ENCODE measurements at places on chromosomes 1 and 21.

DNA sequence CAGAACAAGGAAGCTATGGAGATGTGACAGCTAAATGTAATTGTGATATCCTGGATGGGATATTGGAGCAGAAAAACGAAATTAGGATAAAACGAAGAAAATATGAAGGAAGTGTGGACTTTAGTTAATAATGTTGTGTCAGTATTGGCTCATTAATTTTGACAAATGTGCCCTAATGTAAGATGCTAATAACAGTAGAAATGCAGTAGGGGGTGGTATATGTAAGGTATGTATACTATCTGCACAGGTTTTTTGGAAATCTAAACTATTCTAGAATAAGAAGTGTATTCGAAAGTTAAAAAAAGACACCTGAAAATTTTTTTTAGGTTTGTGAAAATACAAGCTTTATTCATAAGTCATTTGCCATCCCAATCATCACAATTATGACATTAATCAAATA lies 421.4 kb upstream of the B3GALT2 start:
- DNase-seq: no peak

GRCh38 chr1:213783893-213784292 lies 203.9 kb upstream of the PROX1 start:
- no peak for DNase-seq

- no peak for DNase-seq
Measured at GRCh38 chr1:179823693-179824092, 53.9 kb downstream of the TOR1AIP2 start.

DNA sequence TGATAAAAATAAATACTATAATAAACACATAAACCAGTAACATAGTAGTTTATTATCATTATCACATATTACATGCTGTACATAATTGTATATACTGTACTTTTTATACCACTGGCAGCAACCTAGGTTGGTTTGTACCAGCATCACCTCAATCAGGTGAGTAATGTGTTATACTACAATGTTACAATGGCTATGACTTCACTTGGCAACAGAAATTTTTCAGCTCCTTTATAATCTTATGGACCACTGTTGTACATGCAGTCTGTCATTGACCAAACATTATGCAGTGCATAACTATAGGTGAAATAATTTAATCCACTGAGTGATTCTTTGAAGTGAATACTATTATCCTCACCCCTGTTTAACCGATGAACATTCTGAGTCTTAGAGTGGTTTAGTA lies 44.5 kb downstream of the TNFSF4 start:
- no peak for DNase-seq

DNA sequence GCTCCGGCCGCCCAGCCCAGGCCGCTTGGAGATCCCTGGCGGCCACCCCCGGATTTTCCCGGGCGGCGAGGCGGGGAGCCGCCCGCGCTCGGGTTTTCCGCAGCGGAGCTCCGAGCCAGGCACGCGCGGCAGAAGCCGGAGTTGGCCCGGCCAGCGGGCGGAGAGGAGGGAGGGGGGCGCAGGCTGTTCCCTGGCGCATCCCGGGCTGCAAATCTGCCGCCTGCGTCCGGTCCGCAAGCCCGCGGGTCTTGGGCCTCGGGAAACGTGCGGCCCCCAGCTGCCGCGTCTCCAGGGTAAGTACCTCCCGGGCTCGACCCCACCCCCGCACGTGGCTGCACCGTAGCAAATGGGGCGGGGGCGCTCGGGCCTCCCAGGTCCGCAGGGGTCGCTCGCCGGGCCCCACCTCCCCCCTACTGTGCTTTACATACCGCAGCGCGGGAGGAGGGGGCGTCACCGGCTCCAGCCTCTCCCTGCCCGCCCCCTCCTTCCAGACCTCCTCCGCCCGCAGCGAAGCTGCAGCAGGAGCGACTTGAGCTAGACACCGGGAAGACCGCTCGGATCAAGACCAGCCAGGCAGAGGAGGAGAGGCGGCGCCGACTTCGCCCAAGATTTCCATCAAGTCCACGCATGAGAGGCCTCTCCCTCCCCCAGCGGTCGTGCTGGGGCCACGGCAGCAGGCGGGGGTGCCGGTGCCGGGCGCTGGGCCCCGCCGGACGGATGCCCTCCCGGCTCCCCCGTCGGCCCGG lies 1.6 kb downstream of the TMEM200B start:
- no peak for DNase-seq

DNA sequence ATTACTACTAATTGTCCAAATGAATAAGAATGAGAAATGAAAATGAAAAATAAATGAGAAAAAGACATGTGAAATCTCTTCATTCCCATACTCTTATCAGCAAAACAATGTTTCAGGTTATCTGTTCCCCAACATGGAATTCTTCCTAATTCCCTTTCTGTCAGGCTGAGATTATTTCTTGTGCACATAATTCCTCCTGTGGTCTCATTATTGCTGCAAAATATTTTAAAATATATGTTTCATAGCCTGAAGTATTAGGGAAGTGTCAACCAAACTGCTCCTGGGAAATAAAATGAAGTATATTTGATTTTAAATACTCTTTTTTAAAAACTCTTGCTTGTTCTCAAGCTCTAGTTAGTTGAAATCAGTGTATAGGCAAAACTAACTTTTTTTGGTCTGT lies 314.9 kb downstream of the USP25 start:
- no peak for DNase-seq

DNA sequence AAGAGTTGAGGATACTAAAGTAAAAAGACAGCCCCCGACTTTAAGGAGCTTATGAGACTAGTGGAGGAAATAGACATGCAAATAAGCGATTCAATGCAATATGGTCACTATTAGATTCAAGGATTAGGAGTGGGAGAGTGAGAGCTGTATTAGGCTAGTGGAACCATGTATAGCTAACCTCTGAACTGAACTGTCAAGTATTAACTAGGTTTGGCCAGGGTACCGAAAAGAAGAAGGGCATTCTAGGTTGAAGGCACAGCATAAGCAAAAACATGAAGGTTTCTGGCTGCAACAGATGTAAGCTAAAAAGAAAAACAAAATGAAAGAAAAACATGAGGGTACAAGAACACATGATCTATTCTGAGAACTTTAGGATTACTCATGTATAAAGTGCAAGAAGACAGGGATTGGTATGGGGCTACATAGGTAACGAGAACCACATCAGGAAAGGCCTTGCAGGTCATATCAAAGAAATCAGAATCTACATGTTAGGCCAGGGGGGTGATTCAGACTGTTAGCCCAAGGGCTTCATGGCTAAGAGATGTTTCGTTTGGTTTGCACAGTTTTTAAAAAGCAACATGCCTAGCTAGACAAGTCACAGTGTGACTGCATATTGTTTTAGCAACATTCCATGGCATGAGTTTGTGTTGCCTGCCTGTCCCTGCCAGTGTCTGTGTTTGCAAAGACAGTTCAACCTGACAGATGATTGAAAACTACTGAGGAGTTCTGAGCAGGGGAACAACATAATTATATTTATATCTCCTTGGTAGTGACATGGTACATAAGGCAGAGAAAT lies 54.4 kb upstream of the HAO2 start:
- DNase-seq: no peak

DNA sequence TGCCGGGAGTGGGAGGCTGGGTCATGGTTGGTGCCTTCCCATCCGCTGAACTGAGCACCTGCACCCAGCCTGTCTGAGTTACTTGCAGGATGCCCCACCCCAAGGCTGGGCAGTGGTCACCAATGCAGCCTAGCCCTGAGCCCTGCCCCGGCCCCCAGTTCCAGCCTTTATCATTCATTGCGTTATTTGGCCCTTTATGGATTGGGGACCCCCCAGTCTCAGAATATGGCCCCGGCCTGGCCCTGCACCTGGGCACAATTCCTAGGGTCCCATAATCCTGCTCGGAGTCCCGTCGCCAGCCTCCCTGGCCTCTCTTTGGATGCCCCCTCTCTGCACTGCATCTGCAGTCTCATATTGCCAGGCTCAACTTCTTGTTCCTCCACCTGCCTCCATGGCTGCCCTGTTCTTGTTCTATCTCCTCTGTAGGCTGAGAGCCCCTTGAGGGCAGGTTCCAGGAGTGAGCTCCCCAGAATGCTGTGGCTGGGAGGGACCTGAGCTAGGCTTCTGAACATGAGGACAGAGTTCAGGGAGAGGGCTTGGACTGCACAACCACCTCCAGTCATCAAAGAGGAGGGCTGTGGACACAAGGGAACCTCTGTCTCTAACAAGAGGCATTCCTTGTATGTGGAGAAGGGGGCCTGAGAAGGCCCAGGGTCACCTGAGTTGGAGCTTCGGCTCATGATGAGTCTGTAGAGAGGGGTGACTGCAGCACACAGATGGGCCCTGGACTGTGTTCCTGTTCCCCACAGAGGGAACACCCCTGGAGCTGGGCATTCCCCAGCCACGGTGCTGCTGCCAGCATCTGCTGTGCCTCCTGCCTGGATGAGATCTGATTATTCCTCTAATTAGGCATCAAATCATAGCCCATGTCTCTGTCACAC lies 1.1 kb upstream of the KNCN start:
- no peak for DNase-seq

- DNase-seq: no peak
Measured at GRCh38 chr1:150560011-150560438, 10.8 kb downstream of the ADAMTSL4 start.

DNA sequence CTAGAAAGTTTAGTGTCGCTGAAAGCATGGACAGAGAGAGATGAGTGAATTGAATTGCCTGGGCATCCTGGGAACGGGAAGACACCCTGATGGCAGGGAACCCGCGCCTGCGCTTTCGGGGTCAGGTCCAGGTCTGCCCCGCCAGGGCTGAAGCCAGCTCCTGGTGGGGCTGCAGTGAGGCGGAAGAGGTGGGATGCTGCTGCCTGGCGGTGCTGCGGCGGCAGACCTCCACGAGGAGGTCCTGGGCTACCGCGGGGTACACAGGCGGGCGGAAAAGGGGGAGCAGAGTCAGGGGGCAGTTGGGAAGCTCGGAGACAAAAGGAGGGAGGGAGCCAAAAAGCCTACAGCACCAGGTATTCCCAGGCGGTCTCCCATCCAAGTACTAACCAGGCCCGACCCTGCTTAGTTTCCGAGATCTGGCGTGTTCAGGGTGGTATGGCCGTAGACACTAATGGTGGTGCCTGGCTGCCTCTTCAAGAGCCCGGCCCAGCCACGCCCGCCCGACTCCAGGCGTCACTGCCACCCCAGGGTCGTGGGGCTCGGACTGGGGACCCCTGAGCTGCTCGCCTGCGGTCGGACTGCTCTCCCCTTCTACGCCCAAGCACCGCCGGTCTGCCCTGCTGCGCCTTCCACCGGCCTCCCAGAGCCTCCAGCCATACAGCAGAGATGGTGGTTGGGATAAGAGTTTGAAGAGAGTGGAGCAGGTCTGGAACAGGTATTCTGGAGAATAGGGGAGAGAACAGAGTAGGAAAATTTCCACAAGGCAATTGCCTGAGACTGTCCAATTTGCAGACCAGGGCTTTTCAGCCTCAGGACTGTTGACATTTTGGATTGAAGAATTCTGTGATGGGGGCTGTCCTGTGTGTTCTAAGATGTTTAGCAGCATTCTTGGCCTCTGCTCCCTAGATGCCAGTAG lies 46.1 kb downstream of the MDM4 start:
- no peak for DNase-seq

DNA sequence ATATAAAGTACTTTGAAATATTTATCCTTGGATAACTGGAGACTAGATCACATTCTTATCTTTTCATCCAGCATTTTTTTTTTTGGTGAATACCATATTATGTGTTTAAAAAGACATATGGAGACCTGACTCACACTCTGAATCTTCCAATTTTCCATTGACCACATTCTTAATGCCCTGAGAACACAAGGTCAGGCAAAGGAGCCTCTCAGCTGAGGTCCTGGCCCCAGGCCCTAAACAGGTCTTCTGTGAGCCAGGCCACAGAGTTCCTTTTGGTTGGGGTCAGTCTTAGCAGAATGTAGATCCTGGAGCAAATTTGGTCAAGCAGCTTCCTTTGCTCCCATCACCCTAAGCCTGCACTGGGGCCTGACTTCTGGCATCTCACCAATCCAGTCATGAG lies 390.1 kb upstream of the ST6GALNAC5 start:
- DNase-seq: no peak

- DNase-seq: no peak
Measured at GRCh38 chr1:113769601-113769970, 10.3 kb upstream of the PHTF1 start.

- DNase-seq: no peak
Measured at GRCh38 chr1:83559129-83559840, 439.6 kb downstream of the TTLL7 start.

DNA sequence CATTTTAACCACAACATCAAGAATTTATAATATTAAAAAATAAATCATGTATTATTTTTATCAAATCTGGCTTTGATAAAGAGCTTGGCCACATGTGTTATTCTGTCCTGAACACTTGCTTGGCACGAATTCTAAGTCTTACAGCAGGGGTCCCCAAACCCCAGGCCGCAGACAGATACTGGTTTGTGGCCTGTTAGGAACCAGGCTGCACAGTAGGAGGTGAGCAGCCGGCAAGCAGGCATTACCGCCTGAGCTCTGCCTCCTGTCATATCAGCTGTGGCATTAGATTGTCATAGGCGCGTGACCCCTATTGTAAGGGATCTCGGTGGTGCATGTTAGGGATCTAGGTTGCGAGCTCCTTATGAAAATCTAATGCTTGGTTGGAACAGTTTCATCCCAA lies 127.6 kb upstream of the IVNS1ABP start:
- no peak for DNase-seq

- DNase-seq: peak; percentile 18
Measured at GRCh38 chr21:34736116-34736874, 67.5 kb downstream of the CLIC6 start.

DNA sequence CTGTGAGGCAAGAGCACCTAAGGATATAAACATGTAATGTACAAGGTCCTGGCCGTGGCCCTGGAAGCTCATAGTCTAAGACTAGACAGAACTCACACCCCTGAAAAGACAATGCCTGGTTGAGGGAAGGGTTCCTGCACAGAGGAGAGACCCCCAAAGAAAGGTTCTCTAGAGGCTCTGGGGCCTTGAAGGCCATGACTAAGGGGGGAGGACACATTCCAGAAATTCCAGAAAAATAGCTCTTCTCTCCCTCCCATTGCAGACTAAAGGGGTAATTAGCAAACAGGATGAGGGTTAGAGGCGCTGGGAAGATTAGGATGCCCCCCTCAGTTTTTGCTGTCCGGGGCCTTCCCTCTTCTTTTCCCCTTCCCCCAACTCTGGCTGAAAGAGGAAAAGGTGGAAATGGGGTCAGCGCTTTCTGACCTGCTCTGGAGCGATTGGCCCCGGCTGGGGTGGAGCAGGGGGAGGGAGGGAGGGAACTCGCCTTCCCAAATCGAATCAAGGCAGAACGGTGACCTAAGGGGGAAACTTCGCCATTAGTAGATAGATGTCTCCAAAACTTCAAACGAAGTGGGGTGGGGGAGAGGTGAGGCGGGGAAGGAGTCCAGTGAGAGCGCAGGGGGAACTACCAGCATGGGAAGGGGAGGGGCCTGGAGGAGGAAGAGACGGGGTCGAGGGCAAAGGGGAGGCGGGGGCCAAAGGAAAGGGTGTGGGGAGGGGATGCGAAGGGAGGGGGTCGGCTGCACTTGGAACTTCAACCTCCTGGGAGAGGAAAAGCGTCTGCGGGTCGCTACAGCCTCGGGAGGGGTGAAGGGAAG lies 11.8 kb downstream of the PAX7 start:
- no peak for DNase-seq

DNA sequence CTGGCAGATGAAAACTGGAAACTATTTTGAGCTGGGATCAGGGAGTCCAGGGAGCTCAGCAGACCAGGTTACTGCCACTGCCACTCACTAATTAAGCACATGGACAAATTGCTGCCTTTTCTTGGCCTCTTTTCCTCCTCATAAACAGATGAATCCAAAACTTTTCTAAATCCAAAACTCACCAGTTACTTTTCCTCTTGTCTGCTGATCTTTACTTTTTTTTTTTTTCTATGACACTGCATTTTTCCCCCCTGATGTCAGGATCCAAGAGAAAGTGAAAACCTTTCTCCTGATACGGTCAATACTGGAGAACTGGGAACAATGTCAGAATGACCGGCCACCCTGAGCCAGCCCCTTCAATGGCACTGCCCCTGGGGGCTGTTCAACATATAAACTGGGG lies 405.8 kb downstream of the DUSP10 start:
- DNase-seq: no peak

Data from GM04503 (cell line).